Tibial nerve (tissue), 4 donors: ENCODE measurements at places on chromosomes 5 and 9. TPM values are rescaled to one million over a fixed set of nuclear protein-coding genes. Genes with fewer than 3 reads are reported as not detected.

TEX48 gene
- not detected for total RNA-seq

PCDHGA10 gene
- 7.6 TPM for total RNA-seq

FCN2 gene
- total RNA-seq, result 1.9 TPM

CACFD1 gene
- 10.8 TPM for total RNA-seq

PTGES gene
- total RNA-seq, result 14.7 TPM

CMBL gene
- 5.7 TPM for total RNA-seq

ALDOB gene
- total RNA-seq, result not detected

S100Z gene
- not detected for total RNA-seq

STXBP1 gene
- total RNA-seq, result 104 TPM

PCDHA2 gene
- not detected for total RNA-seq

ZNF879 gene
- total RNA-seq, result 5.2 TPM

FXN gene
- 2.4 TPM for total RNA-seq

SVEP1 gene
- total RNA-seq, result 97.8 TPM

HSD17B3 gene
- total RNA-seq, result 6.7 TPM

OR1N2 gene
- total RNA-seq, result not detected

BARHL1 gene
- not detected for total RNA-seq

SLC36A3 gene
- not detected for total RNA-seq

ANKH gene
- total RNA-seq, result 47.1 TPM

DMRTA1 gene
- total RNA-seq, result 0.84 TPM

TLX3 gene
- total RNA-seq, result not detected

RAB3C gene
- total RNA-seq, result under 0.01 TPM

TRIM36 gene
- total RNA-seq, result 12.7 TPM

CDKN2B gene
- 33.1 TPM for total RNA-seq

TMEM252 gene
- total RNA-seq, result not detected

PLCXD3 gene
- total RNA-seq, result 7.9 TPM

FNIP1 gene
- 38.5 TPM for total RNA-seq

IL33 gene
- total RNA-seq, result 22.5 TPM

LCN1 gene
- not detected for total RNA-seq

SLC6A3 gene
- total RNA-seq, result 0.20 TPM

BAAT gene
- total RNA-seq, result not detected

NDST1 gene
- total RNA-seq, result 74.3 TPM

N4BP3 gene
- total RNA-seq, result 0.84 TPM

SPINK6 gene
- total RNA-seq, result not detected

VPS13A gene
- total RNA-seq, result 31.0 TPM
